ENCODE measurements at places on chromosomes 6 and 20. TPM values are rescaled to one million over a fixed set of nuclear protein-coding genes. Genes with fewer than 3 reads are reported as not detected.
A peak's percentile ranks its signal among the peaks of the same experiment; 100 is the strongest.

OSBPL2 gene
- 58.0 TPM for total RNA-seq

TOX2 gene
- 17.2 TPM for total RNA-seq

UBR2 gene
- 30.8 TPM for total RNA-seq

ULBP1 gene
- total RNA-seq, result 0.13 TPM

BAG2 gene
- total RNA-seq, result 18.8 TPM

SEMG1 gene
- not detected for total RNA-seq

DNA sequence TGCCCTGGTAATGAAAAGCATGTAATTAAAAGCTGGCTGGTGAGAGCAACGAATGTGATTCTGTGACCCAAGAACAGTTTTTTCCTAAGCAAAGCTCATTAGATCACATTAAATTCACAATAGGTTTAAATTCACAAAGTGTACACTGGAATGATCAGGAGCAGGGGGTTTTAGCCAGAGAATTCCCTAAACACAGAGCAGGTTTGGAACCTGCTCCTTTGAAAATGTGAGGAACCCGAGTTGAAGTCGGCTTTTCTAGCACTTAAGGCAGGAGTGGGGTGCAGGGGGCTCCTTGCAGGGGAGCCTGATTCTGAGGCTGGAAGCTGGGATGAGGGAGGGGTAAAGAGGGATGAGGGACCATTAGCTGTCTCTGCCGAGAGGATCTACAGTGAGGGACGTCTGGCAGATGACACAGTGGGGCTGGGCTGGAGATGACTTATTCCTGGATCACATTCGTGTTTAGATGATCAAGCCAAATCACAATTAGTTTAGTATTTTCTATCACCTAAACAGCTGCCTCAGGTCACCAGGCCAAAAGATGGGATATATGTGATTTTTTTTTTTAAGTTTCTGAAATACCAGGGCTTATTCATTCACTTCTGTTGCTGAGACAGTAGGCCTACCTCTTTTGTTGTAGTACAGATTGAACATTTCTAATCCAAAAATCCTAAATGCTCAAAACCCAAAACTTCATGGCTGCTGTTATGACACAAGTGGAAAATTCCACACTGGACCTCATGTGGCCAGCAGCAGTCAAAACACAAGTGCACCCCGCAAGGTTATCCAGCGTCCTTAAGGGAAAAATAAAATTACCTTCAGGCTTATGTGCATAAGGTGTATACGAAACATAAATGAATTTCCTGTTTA, 93.1 kb upstream of the HIVEP1 start:
- H3K27ac ChIP-seq, result no peak overlapping the region
- no peaks in the 10 kb centered on the region for H3K36me3 ChIP-seq
- H3K4me1 ChIP-seq, result no peaks in the 10 kb centered on the region
- H3K27me3 ChIP-seq, result no peaks in the 10 kb centered on the region
- DNase-seq, result no peak

GRCh38 chr6:148906386-148906785, 159.6 kb downstream of the UST start:
- no peaks in the 10 kb centered on the region for H3K4me1 ChIP-seq
- no peak for DNase-seq
- no peak overlapping the region for H3K4me3 ChIP-seq
- H3K27ac ChIP-seq, result no peak overlapping the region
- H3K36me3 ChIP-seq, result no peaks in the 10 kb centered on the region

GRCh38 chr20:57391439-57392301, 474 bp downstream of the RBM38 start:
- peak overlapping the region; percentile 72 for H3K4me3 ChIP-seq
- peak; percentile 79 for DNase-seq
- H3K27me3 ChIP-seq, result no peaks in the 10 kb centered on the region

GRCh38 chr6:27514906-27515495, 42.1 kb upstream of the ZNF184 start:
- H3K27me3 ChIP-seq, result no peaks in the 10 kb centered on the region
- no peak overlapping the region for H3K27ac ChIP-seq
- DNase-seq, result no peak
- H3K4me1 ChIP-seq, result no peaks in the 10 kb centered on the region
- no peak overlapping the region for H3K4me3 ChIP-seq
- no peaks in the 10 kb centered on the region for H3K36me3 ChIP-seq

- DNase-seq, result no peak
- H3K4me3 ChIP-seq, result no peak overlapping the region
These were observed 270.2 kb downstream of the SMOC2 start for GRCh38 chr6:168711049-168711640.

- H3K27me3 ChIP-seq, result no peaks in the 10 kb centered on the region
- no peak overlapping the region for H3K27ac ChIP-seq
These were observed 270.0 kb downstream of the CDH26 start for GRCh38 chr20:60228255-60228654.

GRCh38 chr6:131916847-131917246, 34.3 kb downstream of the CCN2 start:
- H3K27ac ChIP-seq, result no peak overlapping the region
- no peak overlapping the region for H3K4me3 ChIP-seq
- no peak for DNase-seq

DNA sequence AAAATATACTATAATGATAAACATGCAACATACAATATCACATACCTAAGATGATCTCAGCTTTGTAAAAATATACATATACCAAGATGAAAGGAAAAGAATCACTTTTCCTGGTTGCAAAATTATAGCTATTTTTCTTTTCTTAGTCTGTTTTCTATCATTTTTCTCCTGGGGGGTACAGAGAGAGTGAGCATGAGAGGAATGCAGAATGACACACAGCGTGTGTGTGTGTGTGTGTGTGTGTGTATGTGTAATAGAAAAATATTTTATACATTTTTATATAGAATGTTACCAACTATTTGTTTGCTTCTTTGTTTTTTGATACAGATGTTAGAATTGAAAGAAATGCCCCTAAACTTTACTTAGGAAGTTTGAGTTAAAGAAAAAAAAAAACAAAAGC, 64.3 kb downstream of the FAM83B start:
- no peaks in the 10 kb centered on the region for H3K36me3 ChIP-seq
- DNase-seq, result no peak
- H3K27ac ChIP-seq, result no peak overlapping the region
- H3K4me1 ChIP-seq, result no peaks in the 10 kb centered on the region

DNA sequence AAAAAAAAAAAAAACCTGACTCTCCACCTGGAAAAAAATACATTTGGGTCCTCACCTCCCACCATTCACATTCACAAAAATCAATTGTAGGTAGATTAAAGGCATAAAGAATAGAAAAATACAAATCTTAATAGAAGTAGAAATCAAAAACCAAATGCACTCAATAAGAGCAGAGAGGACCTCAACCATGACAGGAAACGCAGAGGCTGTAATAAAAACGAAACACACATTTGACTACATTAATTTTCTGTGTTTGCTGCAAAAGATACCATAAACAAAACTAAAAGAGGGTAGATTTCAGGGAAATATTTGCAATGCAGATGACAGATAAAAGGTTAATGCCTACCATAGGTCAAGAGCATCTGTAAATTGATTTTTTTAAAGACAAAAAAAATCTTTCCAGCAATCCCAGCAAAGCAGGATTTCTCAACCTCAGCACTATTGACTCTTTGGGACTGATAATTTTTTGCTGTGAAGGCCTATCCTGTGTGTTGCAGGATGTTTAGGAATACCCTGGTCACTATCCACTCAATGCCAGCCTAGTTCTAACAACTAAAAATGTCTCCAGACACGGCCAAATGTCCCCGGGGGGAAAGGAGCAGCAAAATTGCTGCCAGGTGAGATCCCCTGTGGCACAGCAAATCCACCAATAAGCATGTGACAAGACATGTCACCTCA, 9.1 kb downstream of the ETV7 start:
- DNase-seq, result no peak
- H3K4me1 ChIP-seq, result no peaks in the 10 kb centered on the region
- no peaks in the 10 kb centered on the region for H3K36me3 ChIP-seq
- no peaks in the 10 kb centered on the region for H3K27me3 ChIP-seq
- H3K27ac ChIP-seq, result no peak overlapping the region

DNA sequence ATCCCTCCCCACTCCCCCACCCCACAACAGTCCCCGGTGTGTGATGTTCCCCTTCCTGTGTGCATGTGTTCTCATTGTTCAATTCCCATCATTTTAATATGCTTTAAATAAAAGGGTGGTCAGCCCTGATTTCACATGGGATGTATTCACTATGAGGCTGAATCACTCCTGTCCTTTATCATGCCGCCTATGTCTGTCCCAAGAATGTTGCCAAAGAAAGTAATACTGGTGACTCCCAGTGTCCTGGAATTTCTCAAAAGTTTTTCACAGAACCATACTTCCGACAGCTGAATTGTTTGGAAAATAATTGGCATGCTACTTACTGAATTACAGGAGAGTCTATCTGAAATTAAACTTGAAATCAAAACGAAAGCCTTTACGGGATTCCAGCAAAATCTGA, 217.7 kb downstream of the HAO1 start:
- no peak for DNase-seq
- no peak overlapping the region for H3K4me3 ChIP-seq
- H3K36me3 ChIP-seq, result no peaks in the 10 kb centered on the region

- H3K4me3 ChIP-seq, result no peak overlapping the region
- no peak overlapping the region for H3K27ac ChIP-seq
- no peaks in the 10 kb centered on the region for H3K36me3 ChIP-seq
- H3K4me1 ChIP-seq, result no peaks in the 10 kb centered on the region
These were observed 4.4 kb downstream of the MYLK2 start for GRCh38 chr20:31823360-31824124.

DNA sequence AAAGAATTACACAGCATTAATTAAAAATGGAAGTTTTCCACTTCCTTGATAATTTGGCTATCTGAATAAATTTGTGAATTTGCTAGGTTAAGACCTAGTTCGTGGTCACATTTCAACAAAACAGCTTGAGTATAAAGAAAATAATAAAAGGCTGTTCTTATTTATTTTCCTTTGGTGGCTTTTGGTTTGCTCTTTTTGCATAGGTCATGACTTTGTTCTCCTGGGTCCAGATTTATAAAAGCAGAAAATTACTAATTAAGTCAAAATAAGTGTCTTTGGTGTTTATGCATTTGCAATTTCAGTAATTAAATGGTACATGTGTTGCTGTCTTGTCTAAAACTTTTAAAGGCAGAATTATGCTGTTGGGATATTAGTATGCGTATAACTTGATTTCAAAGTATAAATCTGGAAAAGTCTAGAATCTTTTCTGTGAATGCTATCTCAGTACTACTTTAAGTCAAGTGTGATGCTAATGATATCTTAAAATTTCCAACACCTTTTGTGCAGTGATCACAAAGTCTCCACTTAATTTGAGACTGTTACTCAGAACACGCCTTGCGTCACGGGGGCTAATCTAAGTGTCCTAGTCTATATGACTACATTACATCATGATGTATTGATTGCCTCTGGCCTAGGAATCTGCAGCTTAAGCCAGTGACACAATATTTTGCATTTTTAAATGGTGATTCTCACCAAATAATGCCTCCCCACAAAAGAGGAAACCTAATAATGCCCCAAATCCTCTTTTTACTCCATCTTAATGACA, 41.0 kb downstream of the GNAS start:
- H3K4me1 ChIP-seq, result no peaks in the 10 kb centered on the region
- no peaks in the 10 kb centered on the region for H3K36me3 ChIP-seq
- peak; percentile 51 for DNase-seq
- H3K4me3 ChIP-seq, result no peak overlapping the region

GRCh38 chr20:10316582-10316981, 98.0 kb downstream of the SNAP25 start:
- no peak for DNase-seq
- no peaks in the 10 kb centered on the region for H3K27me3 ChIP-seq
- H3K27ac ChIP-seq, result no peak overlapping the region
- H3K36me3 ChIP-seq, result no peaks in the 10 kb centered on the region

- H3K36me3 ChIP-seq, result no peaks in the 10 kb centered on the region
- no peaks in the 10 kb centered on the region for H3K4me1 ChIP-seq
- H3K27me3 ChIP-seq, result no peaks in the 10 kb centered on the region
- H3K4me3 ChIP-seq, result no peak overlapping the region
- H3K27ac ChIP-seq, result no peak overlapping the region
These were observed 4.9 kb downstream of the CLIC5 start for GRCh38 chr6:46010771-46011170.

DNA sequence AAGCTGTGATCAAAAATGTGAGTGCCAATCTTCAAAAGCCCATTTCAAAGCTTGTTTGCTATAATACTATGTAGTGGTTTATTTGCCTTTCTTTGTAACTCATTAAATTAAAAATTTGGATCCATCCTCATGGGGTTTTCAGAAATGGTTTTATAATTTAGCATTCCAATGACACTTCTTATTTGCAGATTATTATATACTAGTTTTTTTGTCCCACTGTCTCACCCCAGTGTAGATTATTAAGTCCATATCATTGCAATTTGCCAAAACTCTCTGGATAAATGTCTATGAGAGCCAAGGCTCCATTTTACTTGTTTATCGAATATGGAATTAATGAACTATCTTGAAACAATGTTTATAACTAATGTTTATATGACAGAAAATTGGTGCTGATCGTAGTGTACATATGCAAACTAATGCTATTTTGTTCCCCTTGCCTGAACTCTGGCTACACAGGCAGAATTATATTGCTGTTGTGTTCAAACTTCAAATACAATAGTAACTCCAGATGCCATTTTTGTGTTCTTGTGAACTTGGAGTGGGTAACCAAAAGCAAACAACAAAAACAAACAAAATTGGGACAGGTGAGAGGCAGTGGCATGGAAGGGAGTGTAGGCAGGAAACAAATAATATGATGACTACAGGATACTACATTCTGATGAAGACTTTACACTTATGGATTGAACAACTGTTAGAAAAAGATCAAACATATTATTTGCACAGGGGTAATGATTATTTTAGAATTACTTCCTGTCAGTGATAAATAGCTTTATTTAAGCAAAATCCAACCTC, 307.1 kb upstream of the FLRT3 start:
- no peak overlapping the region for H3K4me3 ChIP-seq
- no peaks in the 10 kb centered on the region for H3K27me3 ChIP-seq
- H3K4me1 ChIP-seq, result no peaks in the 10 kb centered on the region

GRCh38 chr6:19734061-19734460, 103.1 kb upstream of the ID4 start:
- no peaks in the 10 kb centered on the region for H3K27me3 ChIP-seq
- DNase-seq, result no peak
- H3K4me3 ChIP-seq, result no peak overlapping the region

DNA sequence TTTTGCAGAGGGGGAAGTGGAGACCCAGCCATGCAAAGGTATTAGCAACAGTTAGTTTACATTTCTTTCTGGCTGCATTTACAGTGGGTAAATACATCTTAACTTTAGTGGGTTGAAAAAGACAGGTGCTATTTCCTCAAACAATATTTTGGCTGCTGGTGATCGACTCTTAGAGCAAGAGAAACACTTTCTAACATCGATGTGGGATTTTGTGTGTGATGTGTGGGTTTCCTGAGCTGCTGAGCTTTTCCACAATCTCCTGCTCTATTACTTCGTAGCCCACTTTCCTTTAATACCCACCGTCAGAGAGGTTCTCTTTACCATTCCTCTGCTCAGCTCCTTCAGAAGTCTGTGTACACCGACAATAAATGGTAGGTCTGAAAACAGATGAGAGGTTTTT, 339.0 kb downstream of the NRN1 start:
- no peaks in the 10 kb centered on the region for H3K36me3 ChIP-seq
- no peaks in the 10 kb centered on the region for H3K27me3 ChIP-seq

DNA sequence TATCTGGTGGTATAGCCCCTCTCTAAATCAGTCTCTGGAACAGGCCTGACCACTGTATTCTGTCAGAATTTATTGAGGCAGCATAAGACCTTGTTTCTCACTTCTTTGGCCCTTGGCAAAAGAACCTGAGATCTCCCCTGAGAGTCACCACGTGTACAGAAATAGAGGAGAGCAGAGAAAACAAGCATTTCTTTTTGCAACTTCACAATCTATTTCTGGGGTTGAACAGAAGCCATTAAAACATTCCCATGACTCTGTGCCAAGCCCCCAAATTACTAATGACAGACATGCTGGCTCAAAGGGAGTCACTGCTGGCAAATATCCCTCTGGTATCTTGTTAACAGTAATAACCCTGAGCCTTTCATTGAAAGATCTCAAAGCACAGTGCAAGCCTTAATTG, 395.3 kb downstream of the MAFB start:
- H3K27me3 ChIP-seq, result no peaks in the 10 kb centered on the region
- no peak overlapping the region for H3K4me3 ChIP-seq
- DNase-seq, result no peak
- H3K27ac ChIP-seq, result peak overlapping the region; percentile 82
- H3K36me3 ChIP-seq, result no peaks in the 10 kb centered on the region
